ENCODE measurements at places on chromosomes 11 and 22.

- DNase-seq = peak; percentile 14
Measured at GRCh38 chr22:39622881-39623367, 52.4 kb downstream of the CACNA1I start.

- no peak for DNase-seq
Measured at GRCh38 chr11:69982690-69983570, 95.2 kb upstream of the ANO1 start.

GRCh38 chr11:29309992-29310391, 706.8 kb downstream of the KCNA4 start:
- no peak for DNase-seq

- no peak for DNase-seq
Measured at GRCh38 chr22:25781801-25782200, 39.8 kb downstream of the MYO18B start.

GRCh38 chr22:30989474-30989873, 20.4 kb downstream of the TUG1 start:
- DNase-seq = no peak

- DNase-seq = no peak
Measured at GRCh38 chr11:128711136-128711535, 17.3 kb downstream of the FLI1 start.

DNA sequence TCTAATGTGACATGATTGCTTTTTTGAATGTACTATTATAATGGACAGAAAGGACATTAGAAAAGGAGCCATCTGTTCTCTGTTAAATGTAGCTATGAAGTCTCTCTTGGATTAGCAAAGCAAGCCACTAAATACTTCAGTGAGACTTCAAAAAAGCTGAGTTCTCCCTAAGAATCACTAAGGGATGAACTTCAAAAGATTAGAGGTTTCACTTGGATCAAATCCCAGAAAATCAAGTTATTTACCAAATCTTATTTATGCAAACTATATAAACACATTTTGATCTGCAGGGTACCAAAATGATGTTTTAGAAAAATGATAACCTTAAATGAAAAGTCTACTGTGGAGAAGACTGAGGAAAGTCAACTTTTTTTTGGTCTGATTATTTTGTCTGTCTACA, 82.1 kb upstream of the MTMR2 start:
- no peak for DNase-seq

- DNase-seq = no peak
Measured at GRCh38 chr11:36278531-36279282, 10.5 kb downstream of the COMMD9 start.

GRCh38 chr11:116175707-116176106, 597.1 kb downstream of the BUD13 start:
- DNase-seq = no peak

- DNase-seq = no peak
Measured at GRCh38 chr11:6988506-6988905, 31.6 kb downstream of the ZNF214 start.

- DNase-seq = no peak
Measured at GRCh38 chr11:76558473-76558872, 112.1 kb downstream of the LRRC32 start.

DNA sequence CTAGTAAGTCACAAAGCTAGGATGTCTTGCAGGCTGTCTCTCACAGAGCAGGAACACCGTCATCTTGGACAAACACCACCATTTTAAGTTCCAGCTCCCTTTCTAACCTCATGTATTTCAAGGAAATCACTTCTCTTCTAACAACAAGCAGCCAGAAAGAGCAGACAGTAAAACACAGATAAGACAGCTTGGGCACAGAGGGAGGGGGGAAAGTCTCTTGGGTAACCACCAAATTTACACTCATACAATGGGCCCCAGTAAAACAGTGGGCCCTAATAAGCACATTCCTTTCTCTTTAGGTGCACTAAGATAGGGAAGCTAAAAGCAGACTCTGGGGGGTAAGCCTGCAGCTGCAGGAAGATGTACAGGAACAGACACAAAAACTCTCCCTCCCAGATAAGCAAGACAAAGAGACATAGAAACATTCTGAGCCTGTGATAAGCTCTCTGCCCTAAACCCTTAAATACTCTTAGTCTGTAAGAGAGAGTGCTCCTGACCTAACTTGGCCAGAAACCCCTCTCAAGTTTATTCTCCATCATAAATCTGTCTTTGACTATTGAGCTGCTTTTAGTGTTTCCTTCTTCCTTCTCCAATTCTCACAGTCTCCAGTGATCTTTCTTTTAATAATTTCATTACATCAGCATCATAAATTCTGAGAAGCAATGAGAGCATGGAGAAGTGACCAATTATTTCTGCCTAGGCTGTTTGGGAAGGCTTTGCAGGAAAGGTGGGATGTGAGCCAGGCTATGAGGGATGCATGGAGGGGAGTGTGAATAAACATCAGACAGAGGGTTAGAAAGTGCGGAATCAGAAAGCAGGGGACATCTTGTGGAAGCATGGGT, 7.4 kb downstream of the OR10D3 start:
- DNase-seq = no peak
